ENCODE measurements at places on chromosomes 6 and 20.

GRCh38 chr6:111524735-111525134 lies 41.7 kb upstream of the REV3L start:
- no peak for DNase-seq

DNA sequence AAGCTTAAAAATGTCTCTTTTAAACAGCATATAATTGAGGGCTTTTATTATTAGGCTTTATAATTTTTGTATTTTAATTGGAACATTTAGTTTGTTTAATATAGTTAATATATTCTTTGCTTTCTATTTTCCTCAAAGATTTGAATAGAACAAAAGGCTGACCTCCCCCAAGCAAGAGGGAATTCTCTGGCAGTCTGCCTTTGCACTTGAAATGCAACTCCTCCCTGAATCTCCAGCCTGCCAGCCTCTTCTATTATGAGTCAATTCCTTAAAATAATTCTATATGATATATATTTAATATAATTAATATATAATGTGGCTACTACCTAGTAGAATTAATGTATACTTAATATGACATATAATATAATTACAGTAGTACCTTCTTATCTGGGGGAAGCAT lies 69.2 kb downstream of the PTPRA start:
- DNase-seq: no peak

- no peak for DNase-seq
Observed at GRCh38 chr6:920512-920911, 227.6 kb upstream of the EXOC2 start.

GRCh38 chr6:168214586-168215104 lies 104.9 kb downstream of the DACT2 start:
- no peak for DNase-seq

DNA sequence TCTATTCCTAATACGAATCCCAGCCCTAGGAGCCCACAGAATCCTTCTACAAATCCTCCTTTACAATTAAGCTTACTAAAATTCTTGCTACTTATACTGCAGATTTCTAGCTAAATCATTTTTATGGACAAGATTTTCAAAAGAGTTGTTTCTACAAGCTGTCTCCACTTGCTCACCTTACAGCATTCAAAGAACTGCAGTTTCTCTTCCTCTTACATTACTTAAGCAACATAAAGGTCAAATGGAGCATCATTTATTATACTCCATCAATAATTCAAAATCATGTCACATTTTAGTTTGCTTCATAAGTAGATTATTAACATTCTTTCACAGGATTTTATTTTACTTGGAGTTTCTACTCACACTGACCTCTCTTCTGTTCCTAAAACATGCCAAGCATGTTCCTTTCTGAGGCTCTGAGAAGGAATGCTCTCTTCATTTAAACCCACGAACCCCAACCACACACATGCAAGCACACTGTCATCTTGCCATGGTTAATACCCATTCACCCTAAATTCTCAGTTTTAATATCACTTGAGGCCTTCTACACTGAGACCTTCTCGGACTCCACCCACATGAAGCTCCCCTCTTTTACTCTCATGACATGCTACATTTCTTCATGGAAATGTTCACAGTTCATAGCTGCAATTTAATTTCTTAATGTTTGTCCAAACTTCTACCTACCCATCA lies 388.2 kb downstream of the TBC1D32 start:
- no peak for DNase-seq

DNA sequence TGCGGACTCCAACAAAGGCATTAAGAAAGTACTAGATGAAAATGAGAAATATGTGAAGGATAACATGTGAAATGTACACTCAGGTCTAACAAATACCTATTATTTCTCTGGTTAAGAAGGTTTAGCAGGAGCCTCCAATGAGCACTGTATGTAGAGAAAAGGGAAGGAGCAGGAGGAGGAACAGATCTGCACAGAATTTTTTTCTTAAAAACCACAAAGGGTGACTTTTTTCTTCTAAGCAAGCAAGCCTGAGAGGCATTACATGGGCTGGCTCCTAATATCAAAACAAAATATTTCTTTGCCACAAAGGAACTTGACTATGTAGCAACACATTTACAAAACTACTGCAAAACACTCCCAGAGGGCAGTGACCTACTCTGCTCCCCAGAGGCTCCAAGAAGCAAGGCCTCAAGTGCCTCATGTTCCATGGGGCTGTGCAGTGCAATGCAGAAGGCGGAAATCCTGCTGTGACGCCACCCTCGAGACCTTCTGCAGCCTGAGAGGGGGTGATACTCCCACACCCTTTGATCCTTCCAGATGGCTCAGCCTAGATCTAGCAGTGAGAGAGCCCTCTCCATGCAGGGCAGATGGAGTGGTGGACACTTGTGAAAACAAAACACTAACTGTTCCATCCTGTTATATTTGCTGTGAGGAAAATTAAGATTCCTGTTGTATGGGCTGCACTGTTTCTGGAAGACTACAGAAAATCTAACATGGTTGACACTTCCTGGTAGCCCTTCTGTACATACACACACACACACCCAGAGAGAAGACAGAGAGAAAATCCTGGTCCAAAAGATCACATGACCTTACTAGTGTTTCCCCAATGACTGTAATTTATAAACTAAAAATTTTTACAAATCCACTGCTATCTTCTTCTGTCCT lies 36.0 kb upstream of the SMIM29 start:
- peak; percentile 28 for DNase-seq

DNA sequence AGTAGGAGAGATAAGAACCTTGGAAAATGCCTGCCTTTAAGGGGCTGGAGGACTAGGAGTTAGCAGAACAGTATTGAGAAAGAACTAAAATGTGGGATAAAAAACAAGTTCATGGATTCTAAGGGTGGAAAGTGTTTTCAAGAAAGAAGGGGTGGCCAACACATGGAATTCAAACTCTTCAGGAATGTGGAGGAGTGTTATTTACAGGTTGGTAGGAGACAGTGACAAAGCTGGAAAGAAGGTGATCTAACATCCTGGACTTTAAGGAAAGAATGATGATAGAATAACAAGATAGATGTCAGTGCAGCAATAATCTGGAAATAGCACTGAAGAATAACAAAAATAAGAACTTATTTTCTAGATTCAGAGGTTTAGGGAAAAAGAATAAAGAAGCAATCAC lies 54.0 kb upstream of the TNFRSF21 start:
- no peak for DNase-seq

DNA sequence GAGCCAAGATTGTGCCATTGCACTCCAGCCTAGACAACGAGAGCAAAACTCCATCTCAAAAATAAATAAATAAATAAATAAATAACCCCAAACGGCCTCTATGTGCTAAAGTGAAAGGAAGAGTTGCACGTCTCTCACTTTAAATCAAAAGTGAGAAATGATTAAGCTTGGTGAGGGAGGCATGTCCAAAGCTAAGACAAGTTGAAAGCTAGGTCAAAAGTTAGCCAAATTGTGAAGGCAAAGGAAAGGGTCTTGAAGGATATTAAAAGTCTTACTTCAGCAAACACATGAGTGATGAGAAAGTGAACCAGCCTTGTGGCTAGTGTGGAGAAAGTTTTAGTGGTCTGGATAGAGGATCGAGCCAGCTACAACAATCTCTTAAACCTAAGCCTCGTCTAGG lies 14.3 kb downstream of the ZBP1 start:
- DNase-seq: no peak

GRCh38 chr20:49938173-49939163 lies 2.3 kb downstream of the RNF114 start:
- peak; percentile 60 for DNase-seq

GRCh38 chr20:11186301-11187008 lies 512.7 kb upstream of the JAG1 start:
- DNase-seq: peak; percentile 36

- DNase-seq: no peak
Observed at GRCh38 chr6:131353106-131353505, 217.8 kb downstream of the AKAP7 start.

DNA sequence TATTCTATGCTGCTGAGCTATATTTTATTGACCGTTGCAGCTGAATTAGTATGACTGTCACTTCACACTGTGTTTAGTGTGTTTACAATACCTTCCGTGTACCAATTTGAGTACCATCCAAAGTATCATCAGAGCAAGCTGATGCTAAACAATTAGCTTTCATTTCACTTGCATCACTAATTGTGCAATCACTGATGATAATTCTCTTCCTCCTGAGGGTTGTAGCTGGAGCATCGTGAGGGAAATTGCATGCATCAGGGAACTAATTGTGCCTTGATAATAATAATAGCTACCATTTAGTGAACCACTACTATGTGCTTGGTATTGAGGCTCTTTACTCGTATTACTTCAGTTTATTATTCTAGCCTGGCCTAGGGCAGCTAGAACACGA lies 384.8 kb upstream of the SOX4 start:
- DNase-seq: no peak

DNA sequence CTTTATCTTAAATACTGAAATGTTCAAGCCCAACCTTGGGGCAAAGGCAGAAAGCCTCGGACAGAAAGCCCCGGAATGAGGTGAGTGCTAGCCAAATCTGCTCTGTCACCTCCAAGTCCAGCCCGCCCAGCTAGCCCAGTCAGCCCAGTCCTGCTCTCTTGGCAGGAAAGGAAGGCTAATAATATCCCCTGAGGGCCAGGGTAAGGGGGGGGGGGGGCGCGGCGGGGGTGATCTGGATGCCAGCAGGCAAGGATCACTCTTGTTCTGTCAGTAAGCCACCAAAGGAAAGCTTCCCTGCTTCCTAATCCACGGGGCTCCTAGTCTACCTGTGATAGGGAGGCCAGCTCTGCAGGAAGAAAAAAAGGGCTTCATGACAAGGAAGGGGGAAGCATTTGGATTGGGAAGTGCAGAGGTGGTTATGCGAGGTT lies 1.1 kb downstream of the NDRG3 start:
- no peak for DNase-seq

DNA sequence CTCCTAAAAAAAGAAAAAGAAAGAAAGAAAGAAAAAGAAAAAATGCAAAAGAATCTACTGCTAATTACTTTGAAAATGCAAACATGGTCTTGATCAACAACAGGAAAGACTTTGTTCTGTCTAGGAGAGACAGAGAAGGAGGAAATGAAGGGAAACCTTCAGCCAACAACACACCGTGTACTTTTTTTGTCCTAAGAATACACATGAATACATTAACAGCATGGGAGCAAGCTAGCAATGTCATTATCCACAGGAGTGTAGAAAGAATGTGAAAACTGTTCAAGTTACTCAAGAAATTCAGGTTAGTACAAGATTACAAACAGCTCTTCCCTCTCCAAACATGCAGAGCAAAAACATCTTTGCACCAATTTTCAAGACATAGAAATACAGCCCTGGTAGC lies 326.3 kb downstream of the UBE3D start:
- DNase-seq: no peak

DNA sequence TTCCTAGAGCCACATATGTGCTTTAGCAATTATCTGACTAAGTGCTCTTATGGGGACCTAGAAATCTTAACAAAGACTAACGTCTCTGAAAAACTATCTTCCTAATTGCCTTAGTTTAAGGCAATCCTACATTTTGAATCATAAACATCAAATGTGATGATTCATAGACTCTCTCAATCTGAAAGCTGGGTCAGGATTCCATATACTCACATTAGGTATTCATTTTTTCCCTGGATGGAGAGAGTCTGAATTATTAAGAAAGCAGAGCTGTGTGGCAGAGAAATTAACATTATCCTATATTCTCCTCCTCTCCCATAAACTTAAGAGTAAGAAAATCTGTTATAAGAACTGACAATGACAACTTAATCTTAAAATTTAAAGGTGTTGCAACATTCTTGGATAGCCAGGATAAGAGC lies 1.6 kb upstream of the PRL start:
- peak; percentile 28 for DNase-seq

DNA sequence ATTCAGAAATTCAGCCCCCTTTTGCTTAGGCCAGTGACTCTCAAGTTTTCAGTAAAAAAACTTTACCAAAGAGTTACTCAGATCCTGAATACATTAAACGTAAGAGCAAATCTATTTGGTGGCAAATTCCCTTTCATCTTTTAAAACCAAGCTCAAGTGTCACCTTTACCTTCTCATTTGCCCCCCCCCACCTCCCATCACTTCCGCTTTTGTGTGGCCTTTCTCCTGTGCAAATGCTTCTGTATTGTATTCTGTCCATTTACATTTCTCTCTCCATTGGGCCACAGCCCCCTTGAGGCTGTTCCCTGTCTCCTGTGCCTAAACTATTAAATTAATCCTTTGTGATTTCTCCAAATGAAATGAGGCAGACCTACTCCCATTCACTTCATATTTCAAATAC lies 1.9 kb downstream of the NOL7 start:
- DNase-seq: no peak

DNA sequence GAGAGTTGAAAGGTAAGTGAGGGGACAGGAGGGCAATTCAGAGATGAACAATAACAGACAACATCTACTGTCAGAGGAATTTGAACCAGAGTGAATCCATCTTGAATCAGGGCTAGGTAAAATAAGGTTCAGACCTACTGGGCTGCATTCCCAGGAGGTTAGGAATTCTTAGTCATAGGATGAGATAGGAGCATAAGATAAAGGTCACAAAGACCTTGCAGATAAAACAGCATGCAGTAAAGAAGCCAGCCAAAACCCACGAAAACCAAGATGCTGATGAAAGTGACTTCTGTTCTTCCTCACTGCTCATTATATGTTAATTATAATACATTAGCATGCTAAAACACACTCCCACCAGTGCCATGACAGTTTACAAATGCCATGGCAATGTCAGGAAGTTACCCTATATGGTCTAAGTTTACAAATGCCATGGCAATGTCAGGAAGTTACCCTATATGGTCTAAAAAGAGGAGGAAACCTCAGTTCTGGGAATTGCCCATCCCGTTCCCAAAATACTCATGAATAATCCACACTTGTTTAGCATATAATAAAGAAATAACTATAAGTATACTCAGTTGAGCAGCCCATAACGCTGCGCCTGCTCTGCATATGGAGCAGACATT lies 248.5 kb downstream of the HAO1 start:
- no peak for DNase-seq

DNA sequence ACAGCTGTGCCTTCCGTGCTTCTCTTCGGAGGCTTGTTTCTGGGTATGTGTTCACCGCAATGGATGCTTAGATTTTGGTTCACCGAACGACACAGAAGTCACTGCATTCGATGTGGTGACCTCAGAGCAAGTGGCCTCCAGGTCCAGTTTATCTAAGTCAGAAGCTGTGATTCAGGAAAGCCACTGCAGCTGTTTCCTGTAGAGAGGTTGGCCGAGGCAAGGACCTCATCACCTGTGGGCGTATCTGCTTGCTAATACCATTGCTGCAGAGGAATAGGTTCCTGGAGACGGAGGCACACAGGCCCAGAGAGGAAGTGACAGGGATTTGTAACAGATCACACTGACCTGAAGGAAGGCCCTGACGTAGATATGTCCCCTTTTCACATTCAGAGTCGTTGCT lies 82.7 kb downstream of the FARS2 start:
- DNase-seq: no peak

DNA sequence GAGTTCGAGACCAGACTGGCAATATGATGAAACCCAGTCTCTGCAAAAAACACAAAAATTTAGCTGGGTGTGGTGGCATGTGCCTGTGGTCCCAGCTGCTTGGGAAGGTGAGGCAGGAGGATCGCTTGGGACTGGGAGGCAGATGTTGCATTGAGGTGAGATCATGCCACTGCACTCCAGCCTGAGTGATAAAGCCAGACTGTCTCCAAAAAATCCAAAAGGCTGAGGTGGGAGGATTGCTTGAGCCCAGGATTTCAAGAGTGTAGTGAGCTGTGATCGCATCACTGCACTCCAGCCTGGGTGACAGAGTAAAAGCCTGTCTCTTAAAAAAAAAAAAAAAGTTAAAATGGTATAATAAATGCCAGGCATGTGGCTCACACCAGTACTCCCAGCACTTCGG lies 1.3 kb upstream of the PTCRA start:
- DNase-seq: no peak

- no peak for DNase-seq
Observed at GRCh38 chr6:7762760-7763159, 36.9 kb downstream of the BMP6 start.

- no peak for DNase-seq
Observed at GRCh38 chr20:19347943-19348456, 135.6 kb downstream of the SLC24A3 start.

GRCh38 chr6:159084493-159085091 lies 39.8 kb upstream of the TAGAP start:
- DNase-seq: peak; percentile 62
